ENCODE measurements at places on chromosomes 16 and 17.
A peak's percentile ranks its signal among the peaks of the same experiment; 100 is the strongest.

DNA sequence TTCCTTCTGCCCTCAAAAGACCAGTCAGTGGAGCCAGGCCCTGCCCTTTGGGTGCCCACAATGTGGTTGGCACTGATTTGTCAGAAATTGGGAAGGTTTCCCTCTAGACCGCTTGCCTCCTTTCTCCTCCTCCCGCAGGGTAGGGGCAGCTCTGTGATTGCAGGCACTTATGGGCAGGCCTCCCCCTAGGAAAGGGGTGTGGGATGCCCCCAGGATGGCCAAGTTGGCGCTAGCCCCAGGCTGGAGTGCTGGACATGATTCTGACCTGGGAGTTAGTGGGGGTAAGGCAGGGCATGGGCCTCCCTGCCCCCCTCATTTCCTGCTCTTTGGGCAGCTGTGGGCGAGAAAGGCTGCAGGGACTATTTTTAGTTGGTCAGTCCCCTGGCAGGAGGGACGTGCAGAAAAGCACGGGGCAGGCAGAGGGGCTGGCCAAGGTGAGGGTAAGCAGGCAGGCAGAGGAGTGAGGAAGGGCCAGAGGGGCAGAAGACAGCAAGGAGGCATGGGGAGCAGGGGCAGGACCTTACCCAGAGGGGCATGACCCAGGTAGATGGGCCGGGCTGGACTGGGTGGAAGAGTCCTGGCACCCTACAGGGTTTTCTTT is 3.3 kb downstream of the RARA start:
- no peak for DNase-seq

DNA sequence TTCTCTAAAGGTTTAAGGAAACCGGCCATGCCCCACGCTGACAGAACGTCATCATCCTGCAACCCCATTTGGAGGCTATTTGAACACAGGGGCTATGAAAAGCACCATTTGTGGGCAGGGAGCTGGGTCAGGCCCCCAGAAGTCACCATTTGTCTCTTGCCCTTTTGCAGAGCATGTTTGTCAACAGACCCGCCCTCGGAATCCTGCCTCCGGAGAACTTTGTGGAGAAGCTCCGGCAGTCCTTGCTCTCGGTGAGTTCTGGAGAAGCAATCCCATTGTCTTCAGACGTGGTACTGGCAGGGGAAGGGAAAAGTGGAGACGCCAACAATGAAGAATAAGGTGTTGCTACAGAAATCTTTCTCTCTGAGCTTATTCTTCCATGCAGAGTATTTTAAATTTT is 33.5 kb downstream of the TMEM186 start:
- no peak for DNase-seq

DNA sequence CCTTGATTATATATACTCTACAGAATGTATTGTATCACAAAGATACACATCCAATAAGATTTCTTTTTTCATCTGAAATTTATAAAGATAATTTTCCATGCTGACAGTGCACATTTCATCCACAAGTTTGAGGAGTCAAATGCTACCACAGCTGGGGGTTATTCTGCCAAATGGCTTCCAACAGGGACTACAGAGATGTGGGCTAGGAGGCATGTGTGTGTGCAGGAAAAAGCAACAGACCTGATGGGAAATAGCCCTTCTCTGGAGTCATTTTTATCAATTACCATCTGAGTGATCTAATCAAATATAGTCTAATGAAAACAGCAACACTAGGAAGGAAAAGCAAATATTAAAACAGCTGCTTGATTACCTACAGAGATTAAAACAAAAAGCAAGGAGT is 290.5 kb downstream of the CEP112 start:
- DNase-seq: no peak

DNA sequence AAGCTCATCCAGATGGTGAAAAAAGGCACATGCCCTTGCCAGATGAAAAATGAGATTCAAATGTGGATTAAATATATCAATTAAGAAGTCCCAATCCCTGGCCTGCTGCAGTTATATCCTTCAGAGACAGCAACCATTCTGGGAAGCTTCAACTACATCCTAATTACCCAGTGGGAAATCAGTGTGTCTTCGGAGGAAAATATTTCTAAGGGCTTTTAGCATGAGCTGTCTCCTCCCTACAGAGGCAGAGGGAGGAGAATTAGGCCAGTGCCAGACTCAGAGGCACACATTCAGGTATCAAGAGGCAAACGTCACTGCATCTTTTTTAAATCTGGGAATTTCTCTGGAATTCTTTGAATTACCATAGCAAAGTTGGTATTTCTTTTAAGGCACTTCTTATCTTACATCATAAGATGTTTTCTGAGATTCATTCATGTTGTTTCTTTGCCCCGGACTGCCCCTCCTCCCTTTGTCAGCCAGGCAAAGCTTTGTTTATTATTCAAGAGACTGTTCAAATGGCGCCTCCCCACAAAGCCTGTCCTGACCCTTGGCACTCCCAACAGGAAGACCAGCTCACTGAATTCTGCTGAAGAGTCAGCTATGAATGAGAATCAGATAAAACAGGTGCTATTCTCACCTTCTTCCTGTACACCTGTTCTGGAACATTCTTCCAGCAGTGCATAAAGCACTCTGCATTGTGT is 38.3 kb upstream of the SMPD3 start:
- no peak for DNase-seq

DNA sequence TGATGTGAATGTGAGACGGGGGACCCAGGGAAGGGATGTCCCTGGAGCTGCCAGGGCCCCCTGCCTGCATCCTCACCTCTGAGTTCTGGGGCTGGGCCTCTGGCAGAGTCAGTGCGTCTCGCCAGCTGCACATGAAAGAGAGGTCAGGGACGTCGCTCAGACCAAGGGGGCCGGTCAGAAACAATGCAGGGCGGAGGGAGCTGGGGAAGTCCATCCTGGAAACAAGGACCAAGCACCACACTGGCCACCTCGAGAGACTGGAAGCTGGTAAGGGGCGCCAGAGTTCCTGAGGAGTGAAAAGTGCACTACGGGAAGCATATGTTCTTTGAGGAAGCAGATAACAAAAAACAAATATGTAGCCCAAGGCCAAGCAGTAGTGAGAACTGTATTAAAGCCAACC is 2.1 kb downstream of the TAF1C start:
- DNase-seq: no peak

- no peak for DNase-seq
Measured at GRCh38 chr16:89586218-89586617, 10.7 kb downstream of the CPNE7 start.

- no peak for DNase-seq
Measured at GRCh38 chr16:3122926-3123570, 10.7 kb downstream of the ZNF205 start.

DNA sequence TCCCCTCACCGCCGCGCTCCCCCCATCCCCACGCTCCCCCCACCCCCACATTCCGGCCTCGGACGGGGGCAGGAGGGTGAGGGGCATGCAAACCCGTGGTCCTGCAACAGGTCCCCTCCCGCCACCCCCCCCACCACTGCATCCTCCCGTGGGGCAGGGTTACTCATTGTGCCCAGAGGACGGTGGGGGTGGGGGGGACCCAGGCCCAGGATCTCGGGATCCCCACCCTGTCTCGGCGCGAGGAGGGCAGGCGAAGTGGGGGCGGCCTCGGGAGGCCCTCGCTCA is 8.5 kb downstream of the SLC22A31 start:
- DNase-seq: no peak

DNA sequence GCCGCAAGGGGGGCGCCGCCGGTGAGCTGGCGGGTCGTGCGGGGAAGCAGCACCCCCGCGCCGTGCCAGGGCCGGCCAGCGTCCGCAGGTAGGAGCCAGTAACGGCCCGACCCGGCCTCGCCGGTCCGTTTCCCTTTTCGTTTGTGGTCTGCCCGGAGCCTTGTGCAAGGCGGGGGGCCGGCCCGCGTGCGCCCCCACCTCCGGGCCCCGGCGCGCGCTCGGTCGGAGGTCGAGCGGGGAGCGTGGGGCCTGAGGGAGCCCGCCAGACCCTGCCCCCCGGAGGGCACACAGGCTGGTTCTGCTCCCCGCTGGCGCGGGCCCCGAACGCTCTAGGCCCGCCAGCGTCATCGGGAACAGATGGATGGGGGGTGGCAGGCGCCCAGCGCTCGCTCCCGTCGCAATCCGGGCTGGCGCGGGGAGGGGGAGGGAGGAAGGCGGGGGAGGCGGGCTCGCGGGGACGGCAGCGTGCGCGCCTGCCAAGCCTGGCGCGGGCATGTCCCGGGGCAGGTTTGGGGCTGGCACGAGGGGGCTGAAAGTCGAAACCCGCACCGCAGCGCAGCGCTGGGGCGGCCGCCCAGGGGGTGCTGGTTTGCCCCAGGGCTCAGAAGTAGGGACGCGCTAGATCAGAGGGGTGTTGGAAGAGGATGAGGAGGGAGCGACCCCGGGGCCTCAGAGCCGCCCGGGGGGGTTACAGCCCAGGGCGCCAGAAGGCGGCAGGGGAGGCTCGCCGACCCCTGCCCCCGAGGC is 1.5 kb upstream of the GSE1 start:
- DNase-seq: peak; percentile 73

DNA sequence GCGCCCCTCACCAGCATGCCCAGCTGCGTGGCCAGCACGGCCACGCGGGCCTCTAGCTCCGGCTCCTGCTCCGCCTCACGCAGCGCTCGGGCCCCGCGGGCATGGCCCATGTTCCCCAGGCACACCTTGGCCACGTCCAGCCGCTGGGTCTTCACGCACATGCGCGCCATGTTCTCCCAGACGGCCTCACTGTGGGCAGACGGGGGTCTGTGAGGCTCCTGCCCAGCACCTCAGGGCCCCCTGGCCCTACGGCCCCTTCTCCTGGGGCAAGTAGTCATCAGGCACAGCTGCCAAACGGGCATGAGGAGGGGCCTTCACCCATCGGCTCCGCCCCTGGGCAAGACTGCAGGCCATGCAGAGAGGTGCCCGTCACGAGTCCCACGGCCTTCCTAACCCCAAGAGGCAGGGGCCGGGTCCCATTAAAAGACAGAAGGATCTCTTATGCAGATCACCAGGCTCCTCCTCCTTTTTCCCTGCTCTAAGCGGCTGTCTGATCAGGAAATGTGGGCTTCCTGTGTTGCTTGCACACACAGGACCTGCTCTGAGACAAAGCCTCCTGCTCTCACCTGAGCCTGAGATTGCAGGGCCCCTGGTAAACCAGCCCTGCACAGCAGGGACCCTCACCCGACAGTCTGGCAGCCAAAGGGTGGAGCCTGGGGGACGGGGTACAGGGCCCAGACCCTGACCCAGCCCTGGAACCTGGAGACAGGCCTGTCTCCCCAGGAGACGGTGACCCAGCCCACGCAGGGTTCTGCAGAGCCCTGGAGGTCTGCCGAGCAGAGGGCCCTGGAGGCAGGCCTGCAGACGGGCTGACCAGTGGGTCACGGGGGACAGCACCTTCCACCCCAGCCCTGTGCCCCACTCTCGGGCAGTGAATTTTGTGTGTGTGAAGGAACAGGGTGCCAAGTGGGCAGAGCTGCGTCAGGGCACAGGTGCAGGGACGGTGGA is 6.6 kb upstream of the TMEM204 start:
- DNase-seq: no peak

- peak; percentile 43 for DNase-seq
Measured at GRCh38 chr17:72639711-72640110, 452.8 kb downstream of the SLC39A11 start.

DNA sequence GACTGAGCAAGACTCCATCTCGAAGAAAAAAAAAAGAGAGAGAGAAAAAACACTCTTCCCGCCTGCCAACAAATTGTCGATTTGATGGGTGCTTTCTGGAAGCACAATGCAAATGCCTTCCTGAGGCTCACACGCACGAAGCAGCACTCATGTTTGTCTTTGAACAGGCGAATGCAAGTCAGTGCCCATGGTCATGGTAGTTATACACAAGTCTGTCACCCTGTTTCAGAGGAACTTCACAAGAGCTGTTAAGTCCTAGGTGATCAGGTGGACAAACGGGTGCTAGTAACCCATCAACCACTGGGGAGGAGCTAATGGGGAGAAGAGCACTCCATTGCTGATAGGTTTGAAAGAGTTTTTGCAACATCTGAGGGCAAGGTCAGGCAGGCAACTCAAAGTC is 6.5 kb upstream of the DNAI2 start:
- no peak for DNase-seq

DNA sequence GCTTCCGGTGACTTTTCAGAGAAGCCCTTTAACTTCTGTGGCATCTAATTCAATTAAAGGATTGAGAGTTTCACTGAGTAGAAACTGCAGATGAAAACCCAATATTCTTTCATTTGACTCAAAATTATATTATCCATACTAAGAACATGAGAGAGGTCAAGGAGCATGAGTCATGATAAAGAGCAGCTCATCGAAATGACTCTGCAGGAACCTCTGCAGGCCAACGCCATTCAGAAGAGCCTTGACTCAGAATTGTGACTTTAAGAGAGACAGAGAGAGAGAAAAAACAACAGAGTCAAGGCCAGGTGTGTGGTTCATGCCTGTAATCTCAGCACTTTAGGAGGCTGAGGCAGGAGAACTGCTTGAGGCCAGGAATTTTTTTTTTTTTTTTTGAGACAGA is 417.2 kb upstream of the XYLT1 start:
- no peak for DNase-seq

GRCh38 chr16:86585821-86586611 is 7.7 kb downstream of the FOXL1 start:
- DNase-seq: no peak

- no peak for DNase-seq
Measured at GRCh38 chr16:2986623-2987188, 6.5 kb upstream of the PKMYT1 start.

GRCh38 chr17:48804936-48805411 is 12.1 kb downstream of the TTLL6 start:
- peak; percentile 69 for DNase-seq

DNA sequence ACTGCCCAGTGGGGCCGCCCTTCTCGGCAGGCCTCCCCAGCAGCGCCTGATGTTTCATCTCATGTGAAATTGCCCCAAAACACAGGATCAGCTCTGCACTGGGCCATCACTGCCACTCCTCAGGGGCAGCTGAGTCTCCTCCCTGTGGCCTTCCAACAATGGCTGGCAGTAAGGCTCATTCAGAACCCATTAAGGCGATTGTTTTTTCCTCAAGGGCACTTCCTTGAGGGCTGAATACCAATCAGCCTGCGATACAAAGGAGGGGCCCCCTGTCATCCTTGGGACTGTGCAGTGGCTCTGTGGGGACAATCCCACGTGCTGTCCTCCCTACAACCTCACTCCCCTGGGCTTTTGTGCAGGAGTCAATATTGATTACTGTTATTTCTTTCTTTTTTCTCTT is 47.5 kb downstream of the XYLT1 start:
- no peak for DNase-seq

- DNase-seq: no peak
Measured at GRCh38 chr16:5108505-5109158, 11.0 kb upstream of the EEF2KMT start.

GRCh38 chr16:57535680-57536305 is 578 bp downstream of the CCDC102A start:
- DNase-seq: peak; percentile 86
